Adrenal gland (tissue), 19 donors: ENCODE measurements at places on chromosomes 16 and 17. TPM values are rescaled to one million over a fixed set of nuclear protein-coding genes. Genes with fewer than 3 reads are reported as not detected.

- H3K4me3 ChIP-seq = no peak overlapping the region
- no peak overlapping the region for H3K27ac ChIP-seq
- no peaks in the 10 kb centered on the region for H3K27me3 ChIP-seq
- no peak for DNase-seq
Observed at GRCh38 chr17:74502861-74503260, 28.4 kb downstream of the CD300LB start.

DNA sequence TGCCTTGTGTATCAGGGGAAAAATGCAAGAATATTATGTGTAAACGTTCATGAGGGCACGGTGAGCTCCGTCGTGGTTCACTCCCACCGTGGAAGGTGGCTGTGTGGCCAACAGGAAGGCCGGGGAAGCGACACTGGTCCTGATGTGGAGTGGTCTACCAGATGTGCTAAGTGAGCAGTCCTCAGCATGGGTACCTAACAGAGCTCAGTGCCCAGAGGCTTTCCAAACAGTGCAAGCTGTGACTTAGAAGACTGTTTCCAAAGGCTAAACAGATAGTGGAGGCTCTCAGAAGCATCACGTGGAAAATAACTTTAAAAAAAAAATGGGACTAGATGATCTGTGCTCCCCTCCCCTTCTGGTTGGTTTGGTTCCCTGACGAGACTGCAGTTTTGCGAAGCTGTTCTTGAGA is 199.3 kb upstream of the CHMP6 start:
- no peak for DNase-seq
- H3K4me3 ChIP-seq = peak overlapping the region; percentile 21
- H3K27me3 ChIP-seq = no peaks in the 10 kb centered on the region
- no peaks in the 10 kb centered on the region for H3K36me3 ChIP-seq

- H3K36me3 ChIP-seq = no peaks in the 10 kb centered on the region
- peaks cover 53% of the 10 kb centered on the region for H3K4me1 ChIP-seq
- H3K27ac ChIP-seq = peak overlapping the region; percentile 94
- H3K27me3 ChIP-seq = no peaks in the 10 kb centered on the region
- peak overlapping the region; percentile 96 for H3K4me3 ChIP-seq
Observed at GRCh38 chr17:1108478-1108764, 71.4 kb downstream of the ABR start.

GRCh38 chr16:58684001-58684353 is 593 bp downstream of the SLC38A7 start:
- H3K27ac ChIP-seq = peak overlapping the region; percentile 69
- peak; percentile 63 for DNase-seq
- H3K4me1 ChIP-seq = peaks cover 19% of the 10 kb centered on the region
- peak overlapping the region; percentile 76 for H3K4me3 ChIP-seq
- H3K36me3 ChIP-seq = no peaks in the 10 kb centered on the region
- no peaks in the 10 kb centered on the region for H3K27me3 ChIP-seq

DNA sequence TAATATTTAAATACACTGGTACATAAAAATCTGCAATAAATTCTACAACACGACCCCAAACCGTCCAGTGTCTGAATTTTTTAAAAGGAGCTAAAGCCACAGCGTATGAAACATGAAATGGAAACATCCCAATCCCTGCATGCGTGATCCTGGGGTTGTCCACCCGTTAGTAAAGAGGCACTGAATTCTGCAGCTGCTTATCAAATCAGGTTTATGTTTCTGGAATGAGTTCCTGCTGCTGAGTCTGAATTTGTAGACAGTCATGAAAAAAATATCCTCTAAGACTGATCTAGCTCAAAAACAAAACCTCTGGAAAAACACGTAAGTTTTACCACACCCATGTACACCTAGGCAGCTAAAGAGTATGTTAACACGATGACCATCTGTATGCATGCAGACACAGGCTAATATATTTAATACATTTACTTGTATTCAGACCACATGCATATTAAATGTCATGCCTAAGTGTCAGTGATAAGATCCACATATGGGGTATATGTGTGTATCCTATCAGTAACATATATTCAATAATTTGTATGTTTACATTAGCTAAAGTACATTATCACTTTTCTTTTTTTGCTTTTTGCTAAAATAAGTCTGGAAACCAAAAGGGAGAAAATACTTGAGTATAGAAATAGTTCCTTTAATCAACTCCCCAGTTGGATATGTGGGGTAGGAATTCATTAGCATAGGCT is 420.5 kb upstream of the PSMD7 start:
- H3K27ac ChIP-seq = no peak overlapping the region
- H3K27me3 ChIP-seq = no peaks in the 10 kb centered on the region
- no peak overlapping the region for H3K4me3 ChIP-seq
- no peaks in the 10 kb centered on the region for H3K36me3 ChIP-seq
- H3K4me1 ChIP-seq = no peaks in the 10 kb centered on the region

DNA sequence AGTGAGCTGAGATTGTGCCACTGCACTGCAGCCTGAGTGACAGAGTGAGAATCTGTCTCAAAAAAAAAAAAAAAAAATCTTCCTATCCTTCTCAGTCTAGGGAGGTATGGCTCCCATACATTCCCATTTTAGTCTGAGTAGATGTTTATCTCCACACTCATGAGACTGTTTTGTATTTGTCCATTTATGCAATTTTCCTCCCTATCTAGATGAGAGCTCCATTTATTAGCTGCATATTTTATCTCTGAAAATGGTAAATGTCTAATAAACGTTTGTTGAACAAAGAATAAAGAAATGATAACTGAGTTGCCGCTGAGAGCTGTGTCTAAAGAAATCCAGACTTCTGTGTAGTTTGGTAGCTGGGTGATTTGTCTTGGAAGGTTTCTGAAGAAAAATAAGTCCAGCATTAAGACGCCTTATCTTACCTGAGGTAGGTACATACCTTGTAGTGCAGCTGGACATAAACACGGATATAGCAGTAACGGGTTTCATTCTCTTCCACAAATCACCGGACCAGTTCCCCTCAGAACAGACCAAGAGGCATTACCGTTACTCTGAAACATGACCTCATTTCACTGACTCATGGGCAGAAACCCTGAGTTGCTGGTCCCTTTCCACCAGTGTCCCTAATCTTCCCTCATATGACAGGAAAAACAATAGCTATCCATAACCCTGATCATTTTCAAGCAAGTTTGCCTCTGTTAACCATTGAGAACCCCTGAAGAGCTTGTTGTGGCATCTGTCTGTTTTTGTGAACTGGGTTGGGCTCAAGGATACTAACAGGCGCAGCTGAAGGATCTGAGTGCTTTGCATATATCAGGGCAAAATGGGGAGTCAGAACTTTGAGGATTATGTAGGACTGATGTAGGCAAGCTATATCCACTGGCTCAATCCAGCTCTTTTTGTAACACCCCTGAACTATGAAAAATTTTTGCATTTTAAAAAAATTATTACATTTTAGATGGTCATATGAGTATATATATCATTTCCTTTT is 177.4 kb upstream of the XYLT1 start:
- H3K4me1 ChIP-seq = no peaks in the 10 kb centered on the region
- no peaks in the 10 kb centered on the region for H3K27me3 ChIP-seq
- H3K27ac ChIP-seq = no peak overlapping the region
- no peak overlapping the region for H3K4me3 ChIP-seq
- H3K36me3 ChIP-seq = no peaks in the 10 kb centered on the region
- DNase-seq = no peak

- no peak overlapping the region for H3K27ac ChIP-seq
- H3K27me3 ChIP-seq = no peaks in the 10 kb centered on the region
- no peak overlapping the region for H3K4me3 ChIP-seq
- DNase-seq = no peak
- peaks cover 4% of the 10 kb centered on the region for H3K4me1 ChIP-seq
Observed at GRCh38 chr16:87336434-87337240, 19.4 kb upstream of the C16orf95 start.

DNA sequence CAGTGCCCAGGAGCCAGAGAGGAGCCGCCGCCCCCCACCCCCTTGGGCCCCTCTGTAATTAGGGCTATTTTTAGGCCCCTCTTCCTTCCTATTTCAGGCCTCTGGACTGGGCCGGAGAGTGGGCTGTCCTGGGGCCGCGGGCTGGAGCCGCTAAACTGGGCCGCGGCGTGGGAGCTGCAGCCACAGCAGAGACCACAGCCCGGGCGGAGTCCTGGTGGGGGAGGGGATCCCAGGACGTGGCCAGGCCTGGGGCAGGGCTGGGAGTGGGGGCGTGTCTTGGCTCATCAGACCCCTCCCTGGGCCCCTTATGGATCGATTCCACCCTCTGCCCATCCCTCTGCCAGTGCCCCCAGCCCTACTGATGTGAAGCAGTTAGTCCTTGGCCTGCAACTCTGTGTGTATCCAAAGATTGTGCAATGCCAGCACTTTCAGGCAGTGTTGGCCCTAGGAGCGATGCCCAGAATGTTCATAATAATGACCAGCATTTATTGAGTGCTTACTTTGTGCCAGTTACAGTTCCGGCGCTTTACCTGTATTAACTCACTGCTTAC is 15.0 kb upstream of the TAC4 start:
- H3K27me3 ChIP-seq = no peaks in the 10 kb centered on the region
- no peak for DNase-seq
- H3K4me1 ChIP-seq = no peaks in the 10 kb centered on the region
- no peak overlapping the region for H3K27ac ChIP-seq
- H3K36me3 ChIP-seq = no peaks in the 10 kb centered on the region

GRCh38 chr17:50426814-50427787 is 1.1 kb downstream of the ACSF2 start:
- H3K4me1 ChIP-seq = peaks cover 31% of the 10 kb centered on the region
- H3K36me3 ChIP-seq = peaks cover 2% of the 10 kb centered on the region
- H3K4me3 ChIP-seq = peak overlapping the region; percentile 63
- no peaks in the 10 kb centered on the region for H3K27me3 ChIP-seq
- H3K27ac ChIP-seq = peak overlapping the region; percentile 76

- H3K4me3 ChIP-seq = no peak overlapping the region
- no peaks in the 10 kb centered on the region for H3K27me3 ChIP-seq
- no peaks in the 10 kb centered on the region for H3K4me1 ChIP-seq
Observed at GRCh38 chr16:69712277-69712676, 14.1 kb downstream of the NQO1 start.

GRCh38 chr16:4505356-4506147 is 29.4 kb downstream of the HMOX2 start:
- no peak overlapping the region for H3K27ac ChIP-seq
- peaks cover 41% of the 10 kb centered on the region for H3K36me3 ChIP-seq
- H3K4me1 ChIP-seq = peaks cover 2% of the 10 kb centered on the region
- DNase-seq = no peak
- H3K4me3 ChIP-seq = no peak overlapping the region

- H3K27ac ChIP-seq = no peak overlapping the region
- no peaks in the 10 kb centered on the region for H3K27me3 ChIP-seq
- H3K36me3 ChIP-seq = no peaks in the 10 kb centered on the region
- no peak overlapping the region for H3K4me3 ChIP-seq
Observed at GRCh38 chr17:76262732-76263344, 2.3 kb upstream of the UBALD2 start.

DNA sequence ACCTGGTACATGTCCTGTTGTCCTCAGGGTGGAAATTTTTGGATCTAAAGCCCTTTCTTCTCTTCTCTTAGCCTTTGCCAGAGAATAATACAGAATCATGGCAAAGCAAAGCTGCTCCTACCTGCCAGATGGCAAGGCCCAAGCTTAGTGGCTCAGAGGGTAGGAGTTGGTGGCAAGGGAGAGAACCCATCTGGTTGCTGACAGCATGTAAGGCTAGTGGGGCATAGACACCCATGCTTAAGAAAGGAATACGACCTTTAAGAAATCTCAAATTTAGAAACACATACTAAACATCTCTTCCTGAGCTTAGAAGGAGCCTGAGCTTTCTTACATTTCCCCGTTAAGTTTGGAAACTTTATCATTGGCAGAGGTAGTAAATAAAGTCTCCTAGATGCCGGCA is 395.0 kb upstream of the SOX9 start:
- H3K4me3 ChIP-seq = no peak overlapping the region
- H3K27ac ChIP-seq = no peak overlapping the region
- H3K36me3 ChIP-seq = no peaks in the 10 kb centered on the region

- peaks cover 37% of the 10 kb centered on the region for H3K4me1 ChIP-seq
- peak overlapping the region; percentile 51 for H3K27ac ChIP-seq
- no peaks in the 10 kb centered on the region for H3K27me3 ChIP-seq
- no peak overlapping the region for H3K4me3 ChIP-seq
- H3K36me3 ChIP-seq = peaks cover 18% of the 10 kb centered on the region
Observed at GRCh38 chr17:76562734-76563148, 22.9 kb downstream of the PRCD start.

- H3K27me3 ChIP-seq = no peaks in the 10 kb centered on the region
- no peak overlapping the region for H3K27ac ChIP-seq
- DNase-seq = peak; percentile 39
- H3K36me3 ChIP-seq = no peaks in the 10 kb centered on the region
- no peak overlapping the region for H3K4me3 ChIP-seq
Observed at GRCh38 chr17:57747221-57748017, 2.3 kb upstream of the CCDC182 start.

DNA sequence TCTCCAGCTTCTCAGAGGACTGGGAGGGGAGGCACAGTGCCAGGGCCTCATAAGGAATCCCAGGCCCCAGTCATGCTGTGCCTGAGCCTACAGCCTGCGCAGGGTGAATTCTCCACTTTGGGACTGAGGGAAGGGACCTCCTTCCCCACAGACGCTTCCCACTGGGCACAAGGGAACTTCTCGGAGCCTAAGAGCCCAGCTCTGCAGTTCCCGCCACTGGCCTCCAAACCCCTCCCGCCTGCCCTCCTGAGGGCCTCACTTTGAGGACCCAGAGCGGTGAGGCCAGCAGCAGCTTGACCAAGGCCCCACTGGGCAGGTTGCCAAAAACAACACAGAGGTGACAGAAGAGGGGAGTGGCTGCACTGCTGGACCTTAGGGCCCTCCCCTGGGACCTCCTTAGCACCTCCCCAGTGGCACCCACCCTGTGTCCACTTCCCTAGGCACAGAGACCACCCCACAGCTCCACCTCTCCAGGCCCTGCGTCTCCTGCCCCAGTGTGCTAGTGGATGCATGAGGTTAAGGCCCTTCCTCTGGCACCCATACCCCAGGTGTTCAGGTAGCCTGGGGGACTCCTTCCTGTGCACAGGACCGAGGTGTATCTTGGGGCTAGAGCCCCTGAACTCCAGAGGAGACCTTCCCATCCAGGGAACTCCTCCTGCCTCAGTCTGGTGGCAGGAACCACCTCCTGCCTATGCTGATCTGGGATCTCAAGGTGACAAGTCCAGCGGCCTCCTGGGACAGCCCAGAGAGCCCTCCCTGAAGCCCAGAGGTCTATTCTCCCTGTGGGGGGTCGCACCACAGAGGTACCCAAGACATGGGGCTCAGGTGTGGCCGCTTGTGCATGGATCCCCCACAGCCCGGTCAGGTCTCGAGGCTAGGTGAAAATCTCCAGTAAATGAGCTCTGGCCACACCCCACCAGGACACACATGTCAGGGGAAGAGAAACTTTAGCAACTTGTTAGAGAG is 3.4 kb downstream of the CASKIN2 start:
- peaks cover 12% of the 10 kb centered on the region for H3K36me3 ChIP-seq
- peak; percentile 70 for DNase-seq
- H3K27me3 ChIP-seq = no peaks in the 10 kb centered on the region
- no peak overlapping the region for H3K4me3 ChIP-seq

DNA sequence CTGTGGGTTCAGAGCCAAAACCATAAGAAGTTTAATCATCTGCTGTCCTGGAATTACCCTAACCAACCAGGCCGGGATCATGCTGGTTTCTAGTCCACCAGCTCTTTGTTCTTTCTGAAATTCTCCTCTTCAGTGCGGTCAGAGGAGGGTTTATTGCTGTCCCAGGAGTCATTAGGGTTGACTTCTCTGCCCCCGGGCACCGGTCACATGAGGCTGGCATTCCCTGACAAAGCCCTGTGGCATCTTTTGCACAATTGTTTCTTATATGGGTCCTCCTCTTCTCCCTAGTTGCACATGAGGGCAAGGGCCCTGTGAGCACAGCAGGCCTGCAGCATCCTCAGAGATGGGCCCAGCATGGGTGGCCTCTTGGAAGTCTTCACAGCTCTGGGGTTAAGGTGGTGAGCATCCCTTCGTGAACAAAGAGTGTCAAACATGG is 243.9 kb downstream of the IRF8 start:
- no peaks in the 10 kb centered on the region for H3K4me1 ChIP-seq
- H3K27ac ChIP-seq = no peak overlapping the region

DRC3 gene
- 1.3 TPM for total RNA-seq

MNT gene
- total RNA-seq = 21.4 TPM

SKA2 gene
- total RNA-seq = 13.0 TPM

TEX14 gene
- 0.72 TPM for total RNA-seq

SP6 gene
- 1.0 TPM for total RNA-seq

ARMC5 gene
- total RNA-seq = 18.5 TPM
